ENCODE measurements at places on chromosomes 7 and 10.

DNA sequence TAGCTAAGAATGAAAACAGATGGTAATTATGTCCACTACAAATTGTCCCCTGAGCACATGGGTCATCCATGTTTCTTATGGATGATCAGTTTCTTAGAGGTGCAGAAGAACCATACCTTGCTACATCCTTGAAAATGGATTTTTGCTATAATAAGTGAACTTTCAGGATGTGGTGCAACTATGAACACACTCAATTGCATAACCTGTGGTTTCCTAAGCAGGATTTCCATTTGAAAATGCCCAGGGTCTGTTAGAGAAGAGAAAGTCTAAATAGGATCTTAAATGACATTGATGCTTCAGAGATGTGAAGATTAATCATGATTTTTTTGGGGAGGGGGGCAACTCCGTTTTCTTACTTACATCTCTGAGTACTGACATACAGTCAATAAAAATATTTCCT lies 39.6 kb upstream of the CACNB2 start:
- no peak for DNase-seq

- DNase-seq, result no peak
These were observed 1042.0 kb downstream of the DNAJB9 start for GRCh38 chr7:109611656-109612055.

- DNase-seq, result no peak
These were observed 41.4 kb downstream of the RAMP3 start for GRCh38 chr7:45198986-45199385.

- no peak for DNase-seq
These were observed at the start of gene DPYSL4 for GRCh38 chr10:132186488-132187429. TSS of gene DPYSL4 (plus strand) at chr10:132186948. CDS start at chr10:132187064, 116 bp downstream.

DNA sequence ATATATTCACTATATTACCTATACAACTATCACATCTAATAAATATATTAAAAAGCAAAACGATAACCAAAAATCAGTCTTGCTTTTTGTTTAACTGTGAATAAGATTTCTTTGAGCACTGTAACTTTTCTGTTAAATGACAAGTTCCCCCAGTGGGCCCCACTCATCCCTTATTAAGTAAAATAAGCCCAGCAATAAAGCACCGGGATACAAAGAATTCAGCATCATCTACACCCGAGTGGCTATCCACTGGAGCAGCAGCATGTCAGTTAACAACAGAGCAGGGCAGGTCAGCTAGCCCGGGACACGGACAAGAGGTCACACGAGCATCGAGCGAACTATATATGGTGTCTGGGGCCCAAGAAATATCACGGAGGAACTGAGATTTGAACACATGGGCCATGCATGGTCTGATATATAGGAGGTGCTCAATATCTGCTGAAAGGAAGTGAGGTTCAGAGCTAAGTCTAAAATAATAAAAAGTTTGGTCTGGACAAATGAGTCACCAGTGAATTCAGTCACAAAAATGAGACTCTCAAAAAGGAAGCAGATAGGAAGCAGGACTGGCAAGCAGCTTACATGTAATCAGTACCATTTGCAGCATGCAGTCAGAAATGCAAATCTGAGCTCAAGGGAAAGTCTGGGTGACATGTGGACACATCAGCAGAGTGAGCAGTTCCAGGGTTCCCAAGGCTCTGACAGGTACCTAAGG lies 4.1 kb downstream of the ERCC6 start:
- no peak for DNase-seq

- no peak for DNase-seq
These were observed 31.4 kb downstream of the CCDC71L start for GRCh38 chr7:106629516-106629915.

GRCh38 chr7:17716816-17717215 lies 223.5 kb downstream of the SNX13 start:
- no peak for DNase-seq

- DNase-seq, result no peak
These were observed 81.1 kb upstream of the SAMD8 start for GRCh38 chr10:75030371-75030770.

- no peak for DNase-seq
These were observed 117.1 kb upstream of the DPP6 start for GRCh38 chr7:153935095-153935494.

- DNase-seq, result no peak
These were observed 56.4 kb downstream of the ICA1 start for GRCh38 chr7:8205537-8205936.

DNA sequence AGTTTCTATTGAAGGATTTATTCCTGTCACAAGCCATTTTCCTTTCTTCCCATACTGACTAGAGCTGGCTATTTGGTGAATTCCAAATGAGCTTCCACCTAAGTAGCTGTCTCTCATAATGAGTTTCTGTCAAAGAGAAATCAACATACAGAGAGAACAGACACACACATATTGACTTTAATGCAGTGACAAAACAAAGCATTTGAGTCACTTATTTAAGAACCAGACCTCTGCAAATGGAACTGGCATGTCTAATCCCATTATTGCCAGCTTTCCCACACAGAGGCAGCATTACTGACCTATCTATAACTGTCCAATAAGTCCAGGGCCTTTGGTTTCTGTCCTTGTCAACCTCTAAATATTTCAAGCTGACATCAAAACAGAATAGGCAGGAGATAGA lies 179.3 kb upstream of the CSTF2T start:
- DNase-seq, result no peak

DNA sequence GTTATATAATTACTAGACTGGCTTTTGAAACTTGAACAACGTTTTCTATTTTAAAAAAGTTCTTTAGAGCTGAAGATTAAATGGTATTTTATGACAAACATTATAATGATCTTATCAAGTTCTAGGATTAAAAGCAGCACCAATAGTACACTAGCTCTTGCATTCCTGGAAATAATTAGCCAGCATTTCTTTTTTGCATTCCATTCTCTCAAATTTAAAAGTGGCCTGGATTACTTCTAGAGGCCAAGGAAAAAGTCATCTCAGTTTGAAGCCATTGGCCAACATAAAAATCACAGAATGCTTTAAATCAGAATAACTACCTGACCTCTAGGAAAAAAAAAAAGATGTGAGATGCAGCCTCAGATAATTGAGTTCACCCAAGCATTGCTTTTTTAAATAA lies 1326.4 kb upstream of the SORCS1 start:
- DNase-seq, result no peak

GRCh38 chr7:11300241-11300640 lies 326.6 kb downstream of the PHF14 start:
- DNase-seq, result peak; percentile 62

DNA sequence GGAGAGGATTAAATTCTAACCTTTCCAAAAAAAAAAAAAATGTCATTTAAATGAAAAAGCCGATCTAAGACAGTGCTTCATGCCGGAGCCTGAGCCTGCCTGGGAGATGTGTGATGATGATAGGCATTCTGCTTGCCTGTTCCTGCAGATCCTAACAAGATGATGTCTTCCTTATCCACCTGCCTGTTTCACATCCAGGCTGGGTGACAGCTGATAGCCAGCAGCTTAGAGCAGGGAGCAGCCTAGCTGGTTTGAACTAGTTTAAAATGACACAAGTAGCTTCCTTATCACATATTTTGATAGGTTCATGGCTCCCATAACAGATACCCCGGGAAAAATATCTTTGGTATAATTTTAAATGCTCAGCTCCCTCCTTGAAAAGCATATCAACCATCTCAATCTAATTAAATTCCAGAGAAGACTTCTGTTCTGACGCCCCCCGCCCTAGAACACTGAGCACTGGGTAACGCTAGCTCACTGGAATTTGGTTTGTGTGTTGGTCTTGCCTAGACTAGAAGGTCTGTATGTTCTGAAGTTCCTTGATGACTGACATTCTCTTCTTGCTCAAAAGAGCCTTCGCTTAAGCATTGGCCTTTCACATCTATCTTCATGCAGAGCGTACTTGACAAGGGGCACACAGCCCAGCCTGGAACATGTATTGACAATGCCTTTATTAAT lies 96.9 kb upstream of the FGFR2 start:
- DNase-seq, result no peak

DNA sequence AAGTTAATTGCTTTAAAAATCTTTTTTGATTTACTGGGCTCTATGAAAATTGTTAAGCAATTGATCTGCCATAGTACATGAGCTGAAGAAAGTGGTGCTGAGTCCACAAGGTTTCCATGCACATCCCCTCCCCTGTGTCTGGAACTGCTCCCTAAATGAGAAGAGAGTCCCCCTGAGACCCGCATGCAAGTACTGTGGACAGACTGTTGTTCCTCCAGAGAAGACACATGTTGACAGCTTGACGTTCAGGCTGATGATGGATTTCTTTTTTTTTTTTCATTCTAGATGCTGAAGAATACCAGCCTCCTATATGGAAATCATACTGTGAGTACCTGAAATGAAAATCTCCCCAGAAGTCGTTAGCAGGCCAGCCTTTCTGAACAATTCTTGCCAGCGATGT lies 159.8 kb downstream of the CHN2 start:
- no peak for DNase-seq

- no peak for DNase-seq
These were observed 28.4 kb upstream of the LRRC18 start for GRCh38 chr10:48968036-48968435.

GRCh38 chr7:29476916-29477315 lies 86.7 kb upstream of the PRR15 start:
- DNase-seq, result no peak

DNA sequence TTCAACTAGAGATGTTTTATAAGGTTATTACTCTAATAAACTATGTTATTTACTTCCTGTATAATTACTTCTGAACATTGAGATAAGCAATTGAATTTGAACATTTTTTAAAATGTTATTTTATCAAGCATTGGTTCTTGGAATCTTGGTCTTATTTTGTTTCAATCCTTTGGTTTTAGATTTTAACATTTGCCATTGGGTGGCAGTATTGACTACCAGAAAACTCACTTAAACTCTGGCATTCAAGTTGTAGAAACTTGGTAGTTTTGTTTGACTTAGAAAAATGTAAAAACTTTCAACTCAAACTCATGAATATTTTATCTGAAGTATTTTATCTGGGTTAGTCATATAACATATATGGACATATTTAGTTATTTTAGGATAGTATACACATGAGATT lies 48.1 kb downstream of the ATRNL1 start:
- no peak for DNase-seq

- DNase-seq, result no peak
These were observed 166.3 kb upstream of the TMEM196 start for GRCh38 chr7:19939746-19940145.

GRCh38 chr10:58477122-58477521 lies 35.5 kb upstream of the BICC1 start:
- DNase-seq, result peak; percentile 39

- DNase-seq, result no peak
These were observed 51.8 kb upstream of the CHST3 start for GRCh38 chr10:71912431-71912830.

- DNase-seq, result no peak
These were observed 55.5 kb upstream of the LOXL4 start for GRCh38 chr10:98323221-98324164.

DNA sequence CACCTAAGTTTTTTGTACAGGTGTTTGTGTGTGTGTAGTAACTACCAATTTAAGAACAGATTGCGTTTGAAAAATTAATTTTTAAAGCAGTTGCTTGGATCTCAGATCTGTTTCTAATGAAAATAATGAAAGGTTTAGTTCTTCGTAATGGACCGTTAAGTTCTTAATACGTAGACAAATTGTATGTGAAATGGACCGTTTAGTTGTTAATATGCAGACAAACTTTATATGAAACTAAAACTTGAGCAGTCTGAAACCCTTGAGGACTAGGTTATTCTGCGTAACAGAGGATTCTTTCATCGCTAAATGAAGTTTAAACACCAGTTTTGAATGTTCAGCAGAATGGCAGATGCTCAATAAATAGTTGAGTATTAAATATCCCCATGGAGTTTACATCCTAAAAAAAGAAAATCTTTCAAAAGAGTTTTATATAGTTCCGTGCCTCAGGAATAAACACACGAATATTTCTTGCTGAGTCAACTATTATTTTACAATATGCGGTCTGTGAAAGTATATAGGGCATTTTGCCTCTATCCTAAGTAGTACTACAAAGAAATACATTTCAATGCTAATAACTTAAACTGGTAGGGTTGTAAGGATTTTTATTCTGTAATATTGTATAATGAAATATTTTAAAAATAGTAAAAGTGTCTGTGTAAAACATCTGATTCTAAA lies 1.2 kb downstream of the DBF4 start:
- no peak for DNase-seq

DNA sequence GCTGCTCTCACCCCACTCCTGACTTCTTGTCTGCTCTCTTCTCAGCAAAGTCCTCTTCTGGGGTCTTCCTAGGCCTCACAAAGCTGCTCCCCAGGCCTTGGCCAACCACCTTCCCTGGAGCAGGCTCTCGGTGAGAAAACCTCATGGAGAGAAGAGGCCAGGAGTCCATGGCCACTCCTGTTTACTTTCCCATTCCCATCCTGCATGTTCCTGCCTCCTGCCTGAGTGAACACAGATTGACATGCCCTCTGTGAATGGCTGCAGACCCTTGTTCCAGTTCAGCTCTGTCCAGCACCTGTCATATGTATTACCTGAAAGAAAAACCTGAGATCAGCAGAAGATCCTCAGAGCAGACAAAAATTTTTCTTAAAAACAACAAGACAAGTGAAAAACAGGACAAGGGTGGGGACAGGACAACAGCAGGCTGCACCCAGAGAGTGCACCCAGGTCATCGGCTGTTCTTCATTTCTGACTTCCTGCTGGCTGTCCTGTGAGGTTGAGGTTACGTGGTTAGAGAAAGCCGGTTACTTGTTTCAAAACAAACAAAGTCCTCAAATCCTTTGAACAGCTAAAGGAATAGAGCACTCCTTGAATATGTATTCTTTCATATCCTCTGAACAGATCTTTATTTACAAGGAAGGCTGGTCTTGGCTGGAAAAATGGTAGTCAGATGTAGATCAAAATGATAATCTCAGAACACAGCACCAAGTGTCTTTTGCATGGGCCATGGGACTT lies 34.0 kb upstream of the DLD start:
- no peak for DNase-seq

GRCh38 chr7:266851-267840 lies 22.8 kb upstream of the FOXL3 start:
- no peak for DNase-seq

DNA sequence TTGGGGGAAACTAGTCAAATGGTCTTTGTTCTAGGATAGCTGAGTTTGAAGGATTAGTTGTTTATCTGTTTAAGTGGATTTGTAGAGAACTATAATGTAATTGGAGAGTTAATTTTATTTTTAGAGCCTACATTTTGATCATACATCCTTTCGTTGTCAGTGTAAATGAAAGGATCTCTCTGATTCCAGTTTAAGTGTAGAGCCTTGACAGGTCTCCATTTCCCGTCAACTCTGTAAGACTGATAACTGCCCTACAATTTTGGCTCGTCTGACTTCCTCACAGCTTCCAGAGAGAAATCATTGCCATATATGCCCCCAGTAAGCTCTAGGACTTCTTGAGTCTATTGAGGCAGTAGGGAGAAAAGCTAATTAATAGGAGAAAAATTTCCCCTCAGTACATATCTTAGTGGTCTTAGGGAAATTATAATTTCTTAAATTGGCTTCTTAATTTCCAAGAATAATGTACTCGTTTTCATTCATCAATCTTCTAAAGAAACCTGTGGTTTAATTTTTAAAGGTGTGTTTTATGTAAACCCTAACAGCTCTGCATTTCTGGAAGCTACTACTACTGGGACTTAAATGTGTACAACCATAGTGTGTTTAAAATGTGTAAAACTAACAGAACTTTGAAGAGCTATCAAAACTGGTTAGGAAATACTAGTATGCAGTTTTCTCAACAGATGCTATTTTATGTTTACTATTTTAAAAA lies 3.8 kb downstream of the KMT2E start:
- no peak for DNase-seq

- DNase-seq, result peak; percentile 11
These were observed 18.7 kb upstream of the DDIT4 start for GRCh38 chr10:72254813-72255568.

Measured in NCI-H446 treated with DMSO at 0.1 percent for 48 hours (cell line).